ENCODE measurements at places on chromosomes 13 and 19.

- DNase-seq, result no peak
Observed at GRCh38 chr13:101111894-101112293, 304.4 kb downstream of the NALCN start.

GRCh38 chr13:48675247-48675646 lies 21.5 kb downstream of the CYSLTR2 start:
- DNase-seq, result no peak

DNA sequence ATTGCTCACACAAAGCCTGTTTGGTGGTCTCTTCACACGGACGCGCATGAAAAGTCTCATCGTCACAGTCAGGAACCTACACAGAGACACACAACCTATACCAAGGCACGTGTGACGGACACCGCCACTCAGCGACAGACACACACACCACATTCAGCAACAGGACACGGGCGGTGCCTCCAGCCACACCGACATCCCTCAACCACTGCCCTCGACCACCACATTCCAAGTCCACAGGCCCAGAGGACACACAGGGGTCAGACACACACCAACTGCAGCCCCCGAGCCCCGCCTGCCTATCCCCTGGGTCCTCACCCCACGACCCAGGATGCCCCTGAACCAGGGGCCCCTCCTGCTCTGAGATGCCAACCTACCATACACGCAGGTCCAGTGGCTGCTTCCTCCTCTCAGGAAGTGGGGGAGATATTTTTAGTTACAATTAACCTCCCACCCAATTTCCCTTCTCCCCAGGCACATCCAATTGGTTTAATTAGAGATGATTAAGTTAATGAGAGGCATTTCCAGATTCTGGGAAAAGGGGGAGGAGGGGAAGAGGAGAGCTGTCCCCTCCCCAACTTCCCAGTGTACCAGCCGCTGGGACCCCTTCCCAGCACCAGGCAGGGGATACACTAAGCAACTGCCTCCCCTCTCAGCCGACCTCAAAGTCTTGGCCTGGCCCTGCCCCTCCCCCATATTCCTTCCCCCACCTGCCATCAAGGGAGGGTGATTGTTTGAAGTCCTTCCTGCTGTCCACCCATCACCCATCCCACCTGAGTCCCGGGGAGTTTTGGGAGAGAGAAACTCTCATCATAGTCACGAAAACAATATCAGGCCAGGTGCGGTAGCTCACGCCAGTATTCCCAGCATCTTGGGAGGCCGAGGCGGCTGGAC lies 20.4 kb downstream of the MEIS3 start:
- no peak for DNase-seq

- DNase-seq, result no peak
Observed at GRCh38 chr13:84481958-84482357, 599.7 kb upstream of the SLITRK1 start.

GRCh38 chr13:95241321-95241720 lies 59.9 kb downstream of the ABCC4 start:
- DNase-seq, result no peak
